Renal pelvis (tissue), 12 donors: ENCODE measurements at places on chromosomes 11 and 22.

DNA sequence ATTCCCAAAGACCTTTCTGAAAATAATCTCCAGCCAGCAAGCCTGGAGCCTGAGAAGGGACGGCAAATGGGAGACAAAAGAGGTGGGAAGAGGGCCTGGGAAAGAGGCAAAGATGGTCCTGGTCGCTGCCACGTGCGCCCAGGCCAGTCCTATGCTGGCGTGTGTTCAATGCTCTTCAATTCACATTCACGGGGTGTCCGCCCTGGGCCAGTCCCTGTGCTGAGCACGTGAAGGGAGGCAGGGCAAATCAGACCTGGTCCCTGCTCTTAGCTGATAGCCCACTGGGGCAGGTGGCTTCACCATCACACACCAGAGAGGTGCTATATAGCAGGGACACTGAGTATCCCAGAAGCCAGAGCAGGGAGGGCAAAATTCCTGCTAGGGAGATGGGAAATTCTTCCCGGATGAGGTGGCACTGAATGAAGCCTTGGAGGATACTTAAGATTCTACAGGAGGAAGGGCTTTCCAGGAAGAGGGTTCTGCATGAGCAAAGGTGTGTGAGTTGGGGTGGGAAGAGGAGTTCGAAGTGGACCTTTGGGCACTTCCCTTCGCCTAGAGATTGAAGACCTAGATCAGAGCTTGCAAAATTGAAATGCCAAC lies 148.2 kb downstream of the CHST1 start:
- DNase-seq: no peak

- DNase-seq: no peak
Measured at GRCh38 chr22:24086310-24086709, 75.2 kb downstream of the CABIN1 start.

GRCh38 chr11:18091731-18092130 lies 14.2 kb downstream of the SAAL1 start:
- no peak for DNase-seq

DNA sequence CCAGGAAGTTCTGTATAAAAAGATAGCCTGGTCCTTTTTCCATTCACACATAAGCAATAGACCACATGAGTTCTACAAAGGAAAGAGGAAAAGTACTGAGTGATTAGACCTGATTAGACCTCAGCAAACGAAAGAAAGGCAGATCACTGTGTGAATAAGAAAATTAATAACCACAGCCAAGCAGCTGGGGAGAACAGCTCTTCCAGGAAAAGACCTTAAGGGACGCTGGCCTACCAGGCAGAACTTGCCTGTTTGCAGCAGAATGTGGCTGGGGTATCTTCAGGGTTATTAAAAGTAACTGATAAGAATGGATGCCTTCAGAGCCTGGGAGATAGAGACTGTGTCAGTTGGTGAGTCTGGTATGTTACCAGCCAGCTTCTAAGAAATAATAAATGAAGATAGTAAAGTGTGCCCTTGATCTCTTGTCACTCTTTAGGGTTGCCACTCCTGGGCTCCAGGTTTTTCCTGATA lies 172.9 kb downstream of the DBX1 start:
- no peak for DNase-seq

DNA sequence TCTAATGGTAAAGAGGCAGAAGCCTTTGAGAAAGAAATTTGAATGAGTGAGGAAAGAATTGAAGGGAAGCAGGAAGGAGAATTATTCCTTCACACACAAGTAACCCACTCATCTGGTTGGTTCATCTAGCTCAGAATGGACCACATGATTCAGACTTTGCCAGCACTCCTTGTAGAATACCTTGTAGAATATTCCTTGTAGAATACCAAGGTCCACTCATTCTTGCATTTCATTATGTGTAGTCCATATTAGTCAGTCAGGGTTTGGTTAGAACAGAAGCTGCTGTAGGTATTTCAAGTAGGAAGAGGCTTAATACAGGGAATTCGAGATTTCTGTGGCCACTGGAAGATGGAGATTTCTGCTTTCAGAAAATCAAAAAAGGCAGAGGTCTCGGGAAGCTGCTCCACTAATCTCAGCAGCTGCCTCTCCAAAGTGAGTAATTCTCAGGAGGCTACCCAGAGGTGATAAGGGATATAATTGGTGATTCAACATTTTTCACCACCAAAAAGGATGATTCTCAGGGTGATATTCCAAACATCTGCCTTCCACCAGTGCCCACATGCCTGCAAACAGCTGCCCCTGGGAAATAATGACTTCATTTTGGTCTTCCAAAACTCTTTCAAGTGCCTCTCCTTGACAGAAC lies 329.1 kb downstream of the TMEM135 start:
- DNase-seq: no peak

DNA sequence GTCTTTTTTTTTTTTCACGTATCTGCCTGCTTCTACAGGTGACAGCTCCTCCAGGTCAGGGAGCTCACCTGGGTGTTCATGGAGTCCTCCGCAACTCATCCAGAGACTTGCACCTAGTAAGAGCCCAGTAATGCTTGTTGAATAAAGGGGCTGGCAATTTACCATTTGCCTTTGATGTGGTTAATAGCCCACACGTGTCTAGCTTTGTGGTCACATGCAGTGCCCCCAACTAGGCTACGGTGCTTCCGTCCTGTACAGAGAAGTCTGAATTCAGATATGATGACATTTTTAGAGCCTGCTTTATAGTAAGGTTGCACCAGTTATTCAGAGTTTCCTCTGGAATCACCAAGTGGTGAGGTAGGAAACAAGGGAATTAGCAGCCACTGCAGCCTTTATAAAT lies 199.4 kb upstream of the MTMR2 start:
- no peak for DNase-seq

DNA sequence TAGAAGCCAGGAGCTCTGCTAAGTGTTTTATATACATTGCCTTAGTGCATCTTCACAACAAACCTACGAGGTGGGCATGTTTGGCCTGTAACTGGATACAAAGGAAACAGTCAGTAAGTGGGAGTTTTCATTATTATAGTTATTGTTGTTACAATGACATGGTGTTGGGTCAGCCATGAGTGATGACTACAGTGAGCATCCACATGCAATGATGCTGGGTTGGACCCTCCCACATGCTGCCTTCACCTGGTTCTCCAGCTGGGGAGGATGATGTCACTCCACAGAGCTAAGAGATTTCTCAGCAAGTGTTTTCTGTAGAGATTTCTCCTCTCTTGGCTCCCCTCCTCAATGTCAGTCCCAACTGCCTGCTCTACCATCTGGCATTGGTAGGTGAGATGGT lies 59.3 kb downstream of the EHF start:
- DNase-seq: no peak

DNA sequence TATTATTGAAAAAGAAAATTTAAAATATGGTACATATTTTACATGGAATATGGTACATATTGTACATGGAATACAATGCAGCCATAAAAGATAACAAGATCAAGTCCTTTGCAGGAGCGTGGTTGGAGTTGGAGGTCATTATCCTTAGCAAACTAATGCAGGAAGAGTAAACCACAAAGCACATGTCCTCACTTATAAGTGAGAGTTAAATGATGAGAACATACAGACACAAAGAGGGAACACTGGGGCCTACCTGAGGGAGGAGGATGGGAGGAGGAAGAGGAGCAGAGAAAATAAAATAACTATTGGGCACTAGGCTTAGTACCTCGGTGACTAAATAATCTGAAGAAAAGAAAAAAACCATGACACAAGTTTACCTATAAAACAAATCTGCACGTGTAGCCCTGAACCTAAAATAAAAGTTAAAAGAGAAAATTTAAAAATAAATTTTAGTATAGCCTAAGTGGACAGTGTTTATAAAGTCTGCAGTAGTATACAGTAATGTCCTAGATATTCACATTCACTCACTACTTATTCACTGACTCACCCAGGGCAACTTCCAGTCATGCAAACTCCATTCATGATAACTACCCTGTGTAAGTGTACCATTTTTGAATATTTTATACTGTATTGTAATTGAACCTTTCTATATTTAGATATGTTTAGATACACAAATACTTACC lies 204.4 kb downstream of the FAM76B start:
- no peak for DNase-seq

DNA sequence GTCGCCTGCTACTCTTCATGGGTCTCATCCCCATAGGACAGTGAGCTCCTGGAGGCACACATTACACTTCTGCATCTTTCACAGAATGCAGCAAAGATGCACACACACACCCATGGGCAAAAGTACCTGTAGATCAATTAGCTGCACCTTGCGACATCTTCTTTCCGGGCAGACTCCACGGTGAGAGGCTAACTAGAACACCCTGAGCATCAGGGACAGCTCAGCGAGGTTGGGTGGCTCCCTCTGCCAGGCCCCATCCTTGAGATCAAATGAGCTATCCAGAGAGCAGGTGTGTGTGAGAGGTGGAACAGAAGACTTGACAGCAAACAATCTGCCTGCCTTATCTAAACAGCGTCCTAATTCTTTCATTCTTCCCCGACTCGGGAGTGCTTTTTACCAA lies 96.1 kb upstream of the BID start:
- no peak for DNase-seq

GRCh38 chr22:44994399-44995104 lies 15.3 kb downstream of the PHF21B start:
- no peak for DNase-seq

- DNase-seq: peak; percentile 64
Measured at GRCh38 chr11:82750643-82751139, 17.0 kb upstream of the FAM181B start.

DNA sequence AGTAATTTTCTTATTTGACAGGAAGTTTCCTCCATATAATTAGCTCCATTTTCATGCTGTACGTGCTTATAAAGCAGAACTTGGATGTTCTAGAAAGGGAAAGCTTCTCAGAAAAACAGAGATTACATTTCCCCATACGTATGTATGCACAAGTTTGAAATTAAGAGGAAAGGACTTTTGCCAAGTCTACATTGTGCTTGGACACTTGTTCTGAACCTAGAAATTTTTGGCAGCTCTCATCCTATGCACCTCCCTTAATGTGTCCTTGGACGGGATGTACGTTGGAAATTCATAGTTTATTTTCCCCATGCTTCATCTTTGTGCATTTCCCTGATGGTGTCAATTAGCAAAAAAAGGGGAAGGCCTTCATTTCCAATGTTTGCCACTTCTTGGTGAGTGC lies 322.7 kb downstream of the BLID start:
- no peak for DNase-seq

- peak; percentile 7 for DNase-seq
Measured at GRCh38 chr11:68584097-68584496, 100.2 kb upstream of the GAL start.

DNA sequence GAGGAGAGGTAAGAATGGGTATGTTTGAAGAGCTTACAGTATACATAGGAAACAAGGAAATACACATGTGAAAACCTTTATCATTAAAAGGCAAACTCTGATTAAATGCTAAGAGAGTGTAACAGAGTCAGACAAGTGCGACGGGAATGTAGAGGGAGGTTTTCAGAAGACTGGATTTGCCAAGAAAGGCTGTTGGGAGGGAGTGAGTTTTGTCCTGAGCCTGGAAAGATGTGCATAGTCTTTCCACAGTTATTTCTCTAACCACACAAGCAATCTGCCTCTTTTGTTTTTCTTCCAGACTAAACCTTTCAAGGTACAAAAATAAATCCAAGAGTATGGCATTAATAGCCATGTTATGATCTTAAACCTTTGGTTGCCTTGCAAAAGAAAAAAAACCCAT lies 170.9 kb downstream of the KIRREL3 start:
- DNase-seq: no peak

DNA sequence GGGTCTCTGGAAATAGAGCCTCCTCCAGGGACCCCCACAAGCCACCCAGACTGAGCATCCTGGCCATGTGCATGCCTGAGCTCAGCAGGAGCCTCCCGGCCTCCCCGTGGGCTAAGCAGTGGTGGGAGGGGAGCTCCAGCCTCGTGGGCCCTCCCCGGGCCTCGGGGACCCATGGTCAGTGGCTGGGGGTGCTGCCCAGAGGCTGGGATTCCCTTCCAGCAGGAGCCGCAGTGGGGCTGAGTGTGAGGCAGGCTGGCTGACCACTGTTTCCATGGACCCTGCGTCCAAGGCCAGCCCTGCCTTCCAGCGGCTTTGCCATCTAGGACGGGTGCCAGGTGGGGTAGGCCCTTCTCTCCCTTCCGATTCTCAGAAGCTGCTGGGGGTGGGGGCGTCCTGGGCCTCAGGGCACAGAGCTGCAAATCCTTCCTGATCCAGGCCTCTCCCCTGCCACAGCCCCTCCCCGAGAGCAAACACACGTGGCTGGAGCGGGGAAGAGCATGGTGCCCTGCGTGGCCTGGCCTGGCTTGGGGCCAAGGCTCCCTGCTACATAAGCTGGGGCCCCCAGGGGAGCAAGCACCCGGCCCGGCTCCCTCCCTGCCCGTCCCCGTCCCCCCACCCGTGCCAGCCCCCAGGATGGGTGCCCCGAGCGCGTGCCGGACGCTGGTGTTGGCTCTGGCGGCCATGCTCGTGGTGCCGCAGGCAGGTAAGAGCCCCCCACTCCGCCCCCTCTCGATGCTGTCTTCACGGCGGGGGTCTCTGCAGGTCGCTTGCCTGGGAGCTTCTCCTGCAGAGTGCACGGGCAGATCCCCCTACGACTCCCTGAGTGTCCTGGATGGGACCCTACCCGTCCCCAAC lies at the start of gene MUC5B:
Gene MUC5B (plus strand): TSS at position 576 of the 855 bp plus-strand sequence. CDS start 58 bp downstream, at position 634.
- no peak for DNase-seq

- no peak for DNase-seq
Measured at GRCh38 chr22:26246552-26246951, 77.3 kb downstream of the SEZ6L start.

GRCh38 chr22:20867179-20868024 lies 8.6 kb downstream of the SNAP29 start:
- DNase-seq: peak; percentile 69

GRCh38 chr11:94002226-94002625 lies 18.9 kb upstream of the HEPHL1 start:
- no peak for DNase-seq

DNA sequence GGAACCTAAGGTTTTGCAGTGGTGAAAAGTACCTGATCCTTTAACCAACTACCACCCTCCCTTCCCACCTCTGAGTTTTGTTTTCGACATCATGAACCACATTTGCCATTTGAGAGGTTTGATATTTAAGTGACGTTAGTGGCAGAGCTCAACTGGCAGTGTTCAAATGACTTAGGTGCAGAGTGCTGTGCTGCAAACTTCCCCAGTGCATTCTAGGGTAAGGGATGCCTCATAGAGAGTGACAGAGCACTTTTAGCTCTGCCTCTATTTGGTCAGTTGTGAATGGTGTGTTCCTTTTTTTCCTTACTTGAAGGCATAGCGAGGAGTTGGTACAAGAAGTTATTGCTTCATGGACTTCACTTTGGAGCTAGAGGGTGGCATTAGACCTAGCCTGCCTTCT lies 9.4 kb downstream of the BMAL1 start:
- DNase-seq: no peak

DNA sequence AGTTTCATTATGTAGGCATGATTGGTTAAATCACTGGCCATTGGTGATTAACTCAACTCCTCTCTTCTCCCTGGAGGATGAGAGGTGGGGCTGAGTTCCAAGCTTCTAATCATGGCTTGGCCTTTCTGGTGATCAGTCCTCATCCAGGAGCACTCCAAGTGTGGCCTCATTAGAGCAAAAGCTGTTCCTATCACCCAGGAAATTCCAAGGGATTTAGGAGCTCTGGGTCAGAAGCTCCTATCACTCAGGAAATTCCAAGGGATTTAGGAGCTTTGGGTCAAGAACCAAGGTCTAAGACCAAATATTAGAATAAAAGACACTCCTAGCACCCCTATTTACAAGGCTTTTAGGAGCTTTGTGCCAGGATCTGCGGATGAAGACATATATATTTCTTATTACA lies 168.0 kb upstream of the BDNF start:
- DNase-seq: no peak

- DNase-seq: no peak
Measured at GRCh38 chr11:108009497-108010370, 1.0 kb downstream of the CUL5 start.
